Adipocyte (in vitro differentiated cells): ENCODE measurements at places on chromosomes 6 and 20.
A peak's percentile ranks its signal among the peaks of the same experiment; 100 is the strongest.

DNA sequence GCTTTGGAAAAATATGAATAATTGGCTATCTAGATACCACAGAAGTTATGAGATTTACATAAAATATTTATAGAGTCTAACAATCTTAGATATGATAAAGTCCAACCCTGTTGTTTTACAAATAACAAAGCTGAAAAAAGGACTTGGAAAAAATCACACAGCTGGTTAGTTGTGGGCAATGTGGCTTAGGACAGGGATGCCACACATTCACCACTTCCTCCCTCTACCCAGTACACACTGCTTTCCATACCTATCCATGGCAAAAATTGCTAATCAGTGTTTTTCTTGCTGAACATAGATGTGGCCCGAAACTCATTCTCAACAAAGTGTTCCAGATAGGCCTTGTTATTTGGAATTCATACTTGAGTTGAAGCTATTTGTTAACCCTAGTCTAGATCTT lies 147.3 kb upstream of the BMP5 start:
- DNase-seq: no peak

- DNase-seq: no peak
These were observed 33.5 kb upstream of the RIMS4 start for GRCh38 chr20:44843876-44844275.

- DNase-seq: no peak
These were observed 237.0 kb upstream of the SUPT3H start for GRCh38 chr6:45614488-45615285.

- DNase-seq: no peak
These were observed 121.5 kb downstream of the DNAH8 start for GRCh38 chr6:38836585-38836984.

- peak; percentile 60 for DNase-seq
These were observed 944.8 kb upstream of the CITED2 start for GRCh38 chr6:140319209-140319608.

- DNase-seq: peak; percentile 46
These were observed 43.1 kb downstream of the MICA start for GRCh38 chr6:31446481-31446880.

GRCh38 chr6:73854998-73855718 lies 159.2 kb downstream of the CD109 start:
- DNase-seq: peak; percentile 94

GRCh38 chr20:44581515-44581914 lies 864 bp upstream of the PKIG start:
- DNase-seq: no peak

DNA sequence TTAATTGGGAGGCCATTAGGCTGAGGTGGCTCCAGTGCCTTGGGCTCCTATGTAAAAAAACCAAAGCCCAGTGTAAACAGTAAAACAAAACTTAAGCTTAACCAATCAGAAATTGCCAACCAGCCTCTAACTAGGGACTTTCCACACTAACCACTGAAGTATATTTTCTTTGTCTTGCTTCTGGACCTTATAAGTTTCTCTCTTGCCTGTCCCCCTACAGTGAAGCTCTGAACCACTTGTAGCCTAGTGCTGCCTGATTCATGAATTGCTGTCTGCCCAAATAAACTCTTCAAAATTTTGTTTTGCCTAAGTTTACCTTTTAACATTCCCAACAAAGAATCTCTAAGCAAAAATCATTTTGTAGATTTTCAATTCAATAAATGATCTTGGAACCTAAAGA lies 28.2 kb downstream of the POPDC3 start:
- DNase-seq: no peak

- no peak for DNase-seq
These were observed 126.0 kb upstream of the TOP1 start for GRCh38 chr20:40902661-40903060.

GRCh38 chr6:43809417-43810305 lies 39.6 kb downstream of the VEGFA start:
- no peak for DNase-seq

DNA sequence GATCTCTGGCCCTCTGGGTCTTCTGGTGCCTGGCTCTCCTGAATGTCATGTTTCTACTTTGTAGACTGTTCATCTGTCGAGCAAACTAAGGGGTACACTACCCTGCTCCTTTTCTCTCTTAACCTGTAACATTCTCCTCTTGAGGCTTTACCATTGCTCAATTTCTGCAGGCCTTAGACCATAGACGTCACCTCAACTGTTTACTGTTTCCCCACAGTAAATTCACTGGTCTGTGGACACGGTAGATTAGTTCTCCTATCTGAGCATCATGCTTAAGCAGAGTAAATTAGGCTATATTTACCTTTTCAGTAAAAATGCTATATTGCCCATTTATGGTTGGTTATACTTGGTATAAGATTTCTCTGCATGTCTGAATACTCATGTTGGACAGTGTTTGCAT lies 40.5 kb downstream of the MCM8 start:
- DNase-seq: no peak

- peak; percentile 42 for DNase-seq
These were observed 402 bp downstream of the OSBPL2 start for GRCh38 chr20:62238569-62239277.

DNA sequence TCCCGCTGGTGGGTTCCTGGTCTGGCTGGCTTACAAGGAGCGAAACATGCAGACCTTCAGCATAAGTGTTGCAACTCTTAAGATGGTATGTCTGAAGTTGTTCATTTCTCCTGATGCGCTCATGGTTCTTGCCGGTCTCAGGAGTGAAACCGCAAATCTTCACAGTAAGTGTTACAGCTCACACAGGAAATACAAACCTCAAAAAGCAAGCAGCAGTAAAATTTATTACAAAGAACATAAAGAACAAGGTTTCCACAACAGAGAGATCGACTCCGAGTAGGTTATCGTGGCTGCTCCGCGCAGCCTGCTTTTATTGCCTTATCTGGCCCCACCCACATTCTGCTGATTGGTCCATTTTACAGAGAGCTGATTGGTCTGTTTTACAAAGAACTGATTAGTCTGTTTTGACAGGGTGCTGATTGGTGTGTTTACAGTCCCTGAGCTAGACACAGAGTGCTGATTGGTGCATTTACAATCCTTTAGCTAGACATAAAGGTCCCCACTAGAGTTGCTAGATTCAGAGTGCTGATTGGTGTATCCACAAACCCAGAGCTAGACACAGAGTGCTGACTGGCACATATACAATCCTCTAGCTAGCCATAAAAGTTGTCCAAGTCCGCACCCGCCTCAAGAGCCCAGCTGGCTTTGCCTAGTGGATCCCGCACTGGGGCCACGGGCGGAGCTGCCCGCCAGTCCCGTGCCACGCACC lies 39.2 kb downstream of the TRIM27 start:
- no peak for DNase-seq

DNA sequence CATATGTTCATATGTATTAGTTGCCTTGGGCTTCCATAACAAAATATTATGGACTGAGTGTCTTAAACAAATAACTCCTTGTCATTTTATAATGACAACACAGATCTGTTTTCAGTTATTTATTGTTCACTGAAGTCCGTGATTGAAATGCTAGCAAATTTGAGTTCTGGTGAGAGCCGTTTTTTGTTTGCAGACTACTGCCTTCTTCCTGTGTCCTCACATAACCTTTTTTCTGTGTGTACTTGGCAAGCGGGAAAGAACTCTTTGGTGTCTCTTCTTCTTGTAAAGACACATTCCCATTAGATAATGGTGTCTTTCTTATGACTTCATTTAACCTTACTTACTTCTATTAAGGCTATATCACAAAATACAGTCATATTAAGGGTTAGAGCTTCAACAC lies 482.9 kb upstream of the EYS start:
- no peak for DNase-seq

DNA sequence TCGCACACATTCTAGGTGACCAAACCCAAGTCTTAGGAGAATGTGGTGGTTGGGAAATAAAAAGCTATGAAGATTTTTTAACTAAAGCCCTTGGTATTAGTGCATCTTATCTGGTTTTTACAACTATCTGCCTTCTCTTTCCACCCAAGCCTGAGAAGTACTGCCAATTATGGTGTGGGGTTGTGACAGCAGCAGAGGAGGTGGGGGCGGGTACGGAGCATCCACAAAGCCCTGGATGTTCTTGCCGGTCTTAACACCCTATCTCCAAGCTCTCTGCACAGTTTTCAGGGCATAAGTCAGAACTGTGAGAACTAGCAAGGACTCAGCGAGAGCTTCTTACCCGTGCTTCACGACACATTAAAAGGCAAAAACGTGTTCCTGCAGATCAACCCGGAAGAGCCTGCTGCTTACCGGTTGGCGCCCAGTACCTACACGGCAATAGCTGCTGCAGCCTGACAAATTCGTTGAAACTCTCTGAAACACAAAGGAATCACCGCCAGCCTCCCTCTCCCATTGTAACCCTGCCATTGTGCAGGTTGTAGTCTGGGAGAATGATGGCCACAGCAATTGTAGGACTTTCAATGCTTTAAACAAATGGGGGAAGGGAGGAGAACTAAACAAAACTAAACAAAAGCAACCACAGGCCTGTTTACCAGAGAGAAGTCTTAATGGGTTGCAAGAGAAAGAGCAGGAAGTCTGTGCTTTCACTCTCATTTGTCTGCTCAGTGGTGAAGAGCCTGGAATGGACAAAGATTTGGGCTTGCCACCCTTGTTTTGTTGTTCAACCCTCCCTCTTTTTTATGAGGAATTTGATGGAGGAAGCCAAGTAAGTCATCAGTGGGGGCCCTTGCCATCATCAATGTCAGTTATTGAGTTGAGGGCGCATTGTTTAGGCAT lies 461.0 kb upstream of the JARID2 start:
- DNase-seq: no peak
